ENCODE measurements at places on chromosomes 6 and 20.

GRCh38 chr6:2021713-2022125 is 223.7 kb downstream of the GMDS start:
- DNase-seq: peak; percentile 91

DNA sequence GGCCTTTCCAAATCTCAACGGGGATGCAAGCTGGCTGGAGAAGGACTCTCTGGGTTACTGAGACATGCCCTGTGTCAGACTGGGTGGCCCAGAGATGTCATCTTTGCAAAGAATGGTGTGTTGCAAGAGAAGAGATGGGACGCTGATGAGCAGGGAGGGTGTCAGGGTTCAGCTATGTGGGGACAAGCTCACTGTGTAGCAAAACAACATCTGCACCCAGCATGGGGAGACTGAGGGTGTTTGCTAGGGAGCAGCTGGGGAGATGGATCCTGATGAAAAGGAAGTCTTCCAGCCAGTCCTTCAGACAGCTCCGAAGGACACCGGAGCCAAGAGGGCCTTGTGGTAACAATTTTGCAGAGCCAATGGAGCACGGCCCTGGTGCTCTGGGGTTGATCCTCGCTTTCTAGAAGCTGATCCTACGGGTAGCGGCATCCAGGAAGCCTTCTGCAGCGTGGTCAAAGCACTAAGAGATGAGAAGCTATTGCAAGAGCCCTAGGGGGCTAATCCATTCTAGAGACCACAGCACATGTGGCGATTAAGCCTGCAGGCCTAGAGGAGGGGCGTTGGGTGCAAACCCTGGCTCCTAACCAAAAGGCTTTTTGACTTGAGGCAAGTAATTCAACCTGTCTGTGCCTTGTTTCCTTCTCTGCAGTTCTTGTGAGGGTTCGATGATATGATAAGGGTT is 39.9 kb downstream of the EDN3 start:
- no peak for DNase-seq

GRCh38 chr6:143675382-143675900 is 2.3 kb upstream of the PHACTR2 start:
- DNase-seq: no peak

GRCh38 chr20:23186808-23187207 is 100.7 kb upstream of the CD93 start:
- DNase-seq: no peak

DNA sequence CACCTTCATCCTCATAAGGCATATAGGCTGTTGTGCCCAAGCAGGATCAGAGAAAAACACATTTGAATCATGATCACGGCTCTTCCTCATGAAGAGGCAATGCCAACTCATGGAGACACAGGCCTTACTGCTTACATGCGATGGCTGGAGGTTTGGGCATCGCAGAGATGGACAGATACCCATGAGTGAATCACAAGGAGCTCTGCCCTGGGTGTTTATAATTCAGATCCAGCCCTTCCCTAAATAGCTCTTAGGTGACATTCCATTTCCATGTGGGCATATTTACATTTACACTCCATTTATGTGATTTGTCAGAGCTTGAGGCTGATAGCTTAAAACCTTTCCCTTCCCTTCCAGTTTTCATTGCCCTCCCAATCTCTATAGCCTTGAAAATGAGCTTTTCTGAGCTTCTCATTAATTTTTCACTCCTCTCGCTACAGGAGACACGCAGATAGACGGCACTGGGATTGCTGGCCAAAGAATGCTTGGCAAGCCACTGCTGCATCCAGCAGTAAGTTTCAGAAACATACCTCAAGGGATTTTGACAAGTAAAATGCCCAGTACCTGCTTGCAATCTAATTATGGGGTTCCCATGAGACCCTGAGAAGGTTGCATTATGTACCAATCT is 249.1 kb downstream of the TBC1D7 start:
- no peak for DNase-seq

GRCh38 chr6:14849185-14849584 is 396.7 kb upstream of the JARID2 start:
- no peak for DNase-seq

- DNase-seq: no peak
Measured at GRCh38 chr20:63519668-63520503, 679 bp upstream of the PPDPF start.

DNA sequence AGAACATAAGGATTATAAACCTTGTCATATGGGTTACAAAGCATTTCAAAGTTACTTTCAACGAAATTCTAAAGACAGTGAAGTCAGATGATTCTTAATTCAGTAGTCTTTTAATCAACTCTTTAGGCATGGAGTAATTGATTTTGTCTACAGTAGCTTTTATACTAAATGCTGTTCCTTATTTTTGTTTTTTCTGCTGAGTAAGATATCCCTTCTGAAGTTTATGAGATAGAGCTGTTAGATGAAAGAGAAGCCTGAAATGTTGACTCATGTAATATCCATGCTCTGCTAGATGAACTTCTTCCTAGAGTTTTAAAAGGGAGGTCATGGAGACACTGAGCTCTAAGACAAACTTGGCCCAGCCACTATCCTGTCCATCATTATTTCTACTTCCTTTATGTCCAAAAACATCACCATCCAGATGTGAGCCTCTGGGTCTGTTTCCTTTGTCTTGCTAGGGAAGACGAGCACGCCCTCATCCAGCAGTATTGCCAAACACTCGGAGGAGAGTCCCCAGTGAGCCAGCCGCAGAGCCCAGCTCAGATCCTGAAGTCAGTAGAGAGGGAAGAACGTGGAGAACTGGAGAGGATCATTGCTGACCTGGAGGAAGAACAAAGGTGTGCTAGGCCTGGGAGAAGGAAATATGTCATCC is 550.3 kb downstream of the UTRN start:
- peak; percentile 38 for DNase-seq

DNA sequence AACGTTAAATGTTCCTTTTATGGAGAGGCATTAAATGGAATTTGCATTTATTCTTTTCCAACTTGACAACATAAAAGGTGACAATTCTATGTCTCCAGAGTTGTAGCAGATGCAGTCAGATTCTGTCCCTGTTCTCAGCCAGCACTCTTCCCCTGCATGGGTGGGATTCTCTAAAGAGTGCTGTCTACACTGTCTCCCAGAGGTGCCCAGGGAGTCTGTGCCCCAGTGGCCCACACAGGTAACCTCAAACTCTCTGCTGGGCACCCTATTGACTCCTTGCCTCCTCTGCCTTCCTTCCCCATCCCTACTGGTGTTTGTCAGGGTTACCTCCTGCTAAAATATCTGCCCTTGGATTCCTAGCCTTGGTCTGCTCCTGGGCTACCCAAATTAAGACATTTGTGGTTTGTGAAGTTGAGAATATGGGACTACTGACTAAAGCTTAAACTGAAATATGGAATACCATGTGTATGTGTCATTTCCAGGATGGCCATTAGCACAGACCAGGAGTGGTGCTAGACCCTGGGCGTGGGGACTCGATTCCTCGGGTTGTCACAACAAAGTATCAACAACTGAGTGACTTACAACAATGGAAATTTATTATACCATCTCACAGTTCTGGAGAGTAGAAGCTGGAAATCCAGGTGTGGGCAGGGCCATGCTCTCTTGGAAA is 284.7 kb downstream of the CDH26 start:
- DNase-seq: no peak

DNA sequence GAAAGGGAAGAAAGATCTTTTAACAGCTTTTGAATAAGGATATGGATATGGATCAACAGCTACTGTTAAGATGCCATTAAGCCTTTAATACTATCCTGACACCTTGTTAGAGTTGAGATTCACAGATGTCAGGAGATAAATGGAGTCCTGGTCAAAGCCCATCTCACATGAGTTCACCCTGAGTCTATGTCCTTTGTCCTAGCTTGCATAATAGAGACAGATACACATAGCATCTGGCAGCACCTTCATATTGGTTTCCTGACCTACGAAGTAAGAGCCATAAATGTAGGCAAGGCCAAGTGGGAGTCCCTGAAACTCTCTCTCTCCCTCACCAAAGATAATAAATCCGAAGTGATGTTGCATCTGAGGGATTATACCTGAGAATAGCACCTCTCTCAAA is 79.1 kb upstream of the F13A1 start:
- no peak for DNase-seq

- peak; percentile 68 for DNase-seq
Measured at GRCh38 chr6:149895048-149895590, 2.8 kb downstream of the RAET1E start.

Measured in GM04504 (cell line).